ENCODE measurements at places on chromosomes 4 and X.
A peak's percentile ranks its signal among the peaks of the same experiment; 100 is the strongest.

GRCh38 chrX:40912576-40912975, 172.7 kb upstream of the USP9X start:
- no peak for DNase-seq

DNA sequence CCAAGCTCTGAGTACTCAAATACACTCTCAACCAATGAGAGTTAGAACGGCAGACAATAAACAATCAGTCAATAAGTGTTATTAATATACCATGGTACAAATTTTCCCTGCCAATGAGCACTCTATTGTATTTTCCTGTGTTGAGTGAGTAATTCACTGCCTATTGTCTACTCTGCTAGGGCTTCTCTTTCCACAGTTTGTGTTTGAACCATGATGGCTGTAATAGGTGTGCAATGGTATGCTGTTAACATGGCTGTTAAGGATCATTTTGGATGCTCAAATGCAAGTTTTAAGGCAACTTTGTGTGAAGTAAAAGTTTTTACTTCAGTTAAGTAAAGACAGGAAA, 41.2 kb downstream of the RPS6KA3 start:
- DNase-seq: no peak

- no peak for DNase-seq
Measured at GRCh38 chr4:38495446-38495845, 168.6 kb upstream of the KLF3 start.

GRCh38 chr4:62208921-62209320, 1008.8 kb downstream of the ADGRL3 start:
- no peak for DNase-seq

GRCh38 chrX:131577413-131577812, 33.5 kb downstream of the OR13H1 start:
- DNase-seq: no peak

DNA sequence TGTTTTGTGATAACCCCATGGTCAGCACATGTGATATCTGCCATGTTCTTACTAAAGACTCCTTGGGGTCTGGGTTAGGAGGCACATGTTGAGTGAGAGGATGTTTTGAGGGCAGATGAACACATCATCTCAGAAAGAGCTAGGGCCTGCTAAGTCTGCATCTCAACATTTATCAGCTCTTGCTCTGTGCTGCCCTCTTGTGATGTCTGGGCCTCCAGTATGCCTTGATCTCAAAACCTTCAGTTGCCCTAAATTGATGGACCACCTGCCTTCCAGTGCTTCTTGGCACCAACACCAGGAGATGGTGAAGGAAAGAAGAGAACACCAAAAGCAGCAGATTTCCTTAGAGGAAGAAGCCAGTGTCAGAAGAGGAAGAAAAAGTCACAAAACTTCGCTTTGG, 22.5 kb downstream of the MID1 start:
- no peak for DNase-seq

- DNase-seq: no peak
Measured at GRCh38 chr4:41134581-41134980, 79.8 kb downstream of the APBB2 start.

DNA sequence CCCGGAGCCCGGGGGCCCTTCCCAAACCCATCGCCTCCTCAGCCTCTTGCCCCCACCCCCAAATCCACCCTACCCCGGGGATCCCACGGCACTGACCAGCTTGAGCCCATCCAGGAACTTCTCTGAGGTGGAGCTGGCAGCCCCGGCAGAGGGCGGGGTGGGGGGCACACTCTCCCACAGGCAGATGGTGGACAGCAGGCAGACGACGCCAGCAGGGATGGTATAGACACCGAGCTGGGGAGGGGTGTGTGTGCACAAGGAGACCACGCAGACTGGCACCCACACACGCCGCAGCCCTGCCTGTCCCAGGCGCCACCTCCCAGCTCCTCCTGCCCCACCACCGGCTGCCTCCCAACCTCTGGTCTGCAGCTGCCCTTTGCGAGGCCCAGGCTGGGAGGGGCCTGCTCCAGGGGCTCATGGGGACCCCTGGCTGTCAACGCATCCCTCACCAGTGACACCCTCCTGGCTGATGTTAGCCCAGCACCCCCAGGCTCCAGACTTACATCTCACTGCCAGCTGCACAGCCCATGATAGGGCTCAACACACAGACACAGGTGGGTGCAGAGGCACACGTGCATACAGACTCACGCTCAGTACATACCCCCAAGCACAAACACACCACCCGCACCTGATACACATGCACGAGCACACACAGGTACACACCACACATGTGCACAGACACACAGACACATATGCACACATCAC, 4.2 kb downstream of the SLC49A3 start:
- DNase-seq: no peak

DNA sequence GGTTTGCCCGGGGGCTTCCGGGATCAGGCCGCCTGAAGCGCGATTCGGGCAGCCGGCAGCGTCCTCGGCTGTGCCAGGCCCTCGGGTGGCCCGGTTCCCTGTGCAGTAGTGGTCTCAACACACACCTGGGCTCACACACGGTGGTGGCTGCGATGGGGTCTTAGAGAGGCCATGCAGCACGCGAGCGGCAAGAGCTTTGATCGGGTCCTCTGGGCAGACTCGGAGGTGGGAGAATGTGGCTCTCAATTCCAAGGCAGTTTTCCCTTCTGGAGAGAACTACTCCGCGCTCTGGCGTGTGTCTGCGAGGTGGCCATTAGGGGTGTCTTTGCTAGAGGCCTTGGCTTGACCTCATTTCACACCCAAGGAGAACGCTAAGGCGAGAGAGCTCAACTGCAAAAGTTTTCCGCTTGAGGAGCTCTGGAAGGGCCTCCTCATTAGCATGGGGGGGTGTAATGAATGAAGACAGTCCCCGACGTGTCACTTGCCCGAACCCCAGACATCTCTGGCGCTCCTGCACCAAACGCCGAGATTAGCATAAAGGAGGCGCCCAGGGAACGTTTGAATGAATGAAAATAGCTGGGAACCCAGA, 771 bp upstream of the RBPJ start:
- no peak for DNase-seq

- no peak for DNase-seq
Measured at GRCh38 chr4:181291615-181292014, 951.6 kb upstream of the TENM3 start.

GRCh38 chr4:27318740-27319139, 458.1 kb downstream of the STIM2 start:
- DNase-seq: no peak

GRCh38 chr4:159098482-159099127, 4.3 kb upstream of the RAPGEF2 start:
- DNase-seq: no peak

- no peak for DNase-seq
Measured at GRCh38 chr4:87835743-87836142, 3.0 kb downstream of the MEPE start.

DNA sequence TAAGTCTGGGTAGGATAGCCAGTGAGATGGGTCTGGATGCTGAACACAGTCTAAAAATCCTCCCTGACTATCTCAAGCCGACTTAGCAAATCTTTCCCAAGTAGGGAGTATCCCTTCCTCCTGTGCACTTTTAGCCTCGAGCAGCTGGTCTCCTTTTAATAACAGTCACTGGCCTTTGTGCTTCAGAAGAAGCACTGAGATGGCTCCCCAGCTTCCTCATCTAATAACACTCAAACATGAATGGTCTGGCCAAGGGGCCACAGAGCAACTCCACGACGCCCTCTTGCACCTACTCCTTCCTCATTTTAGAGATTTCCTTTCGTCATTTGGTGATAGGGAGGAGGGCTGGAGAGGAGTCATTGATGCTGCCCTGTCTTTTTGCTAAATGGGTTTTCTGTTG, 78.8 kb upstream of the TMEM150C start:
- DNase-seq: no peak

GRCh38 chrX:9907645-9908387, 59.3 kb upstream of the CLDN34 start:
- no peak for DNase-seq

GRCh38 chrX:129761596-129761995, 18.2 kb upstream of the SASH3 start:
- no peak for DNase-seq

- DNase-seq: no peak
Measured at GRCh38 chr4:159673221-159673620, 570.3 kb downstream of the RAPGEF2 start.

DNA sequence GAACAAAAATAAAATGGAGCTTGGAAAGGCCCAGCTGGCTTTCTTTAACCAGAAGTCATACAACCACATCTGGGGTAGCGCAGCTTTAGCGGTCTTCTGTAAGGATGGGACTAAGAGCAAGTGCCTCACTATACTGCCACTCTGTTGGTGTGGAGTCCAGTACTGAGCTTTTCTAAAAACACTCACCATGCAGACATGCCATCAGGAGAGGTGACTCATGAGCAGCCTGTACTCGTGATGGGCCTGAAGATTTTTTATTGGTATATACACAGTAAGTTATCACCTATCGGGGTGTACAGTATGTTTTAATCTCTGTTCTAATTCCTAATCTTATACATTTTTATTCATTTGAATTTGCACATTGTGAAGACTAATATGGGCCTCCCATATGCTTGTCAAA, 9.6 kb downstream of the PPP3CA start:
- no peak for DNase-seq

DNA sequence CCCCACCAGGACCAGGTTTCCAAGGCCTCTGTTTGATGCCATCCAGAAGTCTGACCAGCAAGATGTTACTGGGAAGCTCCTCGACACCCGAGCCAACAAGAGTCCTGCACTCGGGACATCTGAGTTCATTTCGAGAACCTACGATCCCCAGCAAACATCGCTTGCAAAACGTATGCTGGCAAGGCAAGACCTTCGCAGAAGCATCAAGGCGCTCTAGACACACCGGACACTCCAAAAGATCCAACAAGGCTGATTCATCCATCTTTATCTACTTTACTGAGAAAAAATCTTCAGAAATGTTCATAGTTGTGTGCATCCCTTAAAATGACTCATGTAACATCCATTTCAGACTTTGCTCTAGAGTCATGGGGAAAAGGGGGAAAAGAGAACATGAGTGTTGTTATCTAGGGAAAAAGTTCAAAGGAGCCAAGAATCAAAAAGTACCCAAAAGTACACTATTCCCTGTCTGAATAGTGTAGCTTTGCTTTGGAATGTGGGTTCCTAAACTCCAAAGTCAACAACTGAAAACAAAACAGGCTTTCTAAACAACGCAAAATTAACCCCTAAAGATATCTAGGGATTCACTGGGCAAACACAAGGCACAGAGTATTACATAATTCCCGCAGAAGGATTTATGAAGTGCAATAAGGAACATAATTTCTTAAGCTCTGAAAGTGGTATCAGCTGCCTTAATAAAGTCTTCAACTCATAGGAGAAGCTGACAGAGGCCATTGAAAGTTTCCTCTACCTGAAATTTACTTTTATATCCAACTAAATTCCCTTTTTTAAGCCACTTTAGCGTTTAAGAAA, 1.6 kb downstream of the SH3RF1 start:
- no peak for DNase-seq

GRCh38 chr4:128574706-128575105, 234.8 kb upstream of the JADE1 start:
- DNase-seq: peak; percentile 68

DNA sequence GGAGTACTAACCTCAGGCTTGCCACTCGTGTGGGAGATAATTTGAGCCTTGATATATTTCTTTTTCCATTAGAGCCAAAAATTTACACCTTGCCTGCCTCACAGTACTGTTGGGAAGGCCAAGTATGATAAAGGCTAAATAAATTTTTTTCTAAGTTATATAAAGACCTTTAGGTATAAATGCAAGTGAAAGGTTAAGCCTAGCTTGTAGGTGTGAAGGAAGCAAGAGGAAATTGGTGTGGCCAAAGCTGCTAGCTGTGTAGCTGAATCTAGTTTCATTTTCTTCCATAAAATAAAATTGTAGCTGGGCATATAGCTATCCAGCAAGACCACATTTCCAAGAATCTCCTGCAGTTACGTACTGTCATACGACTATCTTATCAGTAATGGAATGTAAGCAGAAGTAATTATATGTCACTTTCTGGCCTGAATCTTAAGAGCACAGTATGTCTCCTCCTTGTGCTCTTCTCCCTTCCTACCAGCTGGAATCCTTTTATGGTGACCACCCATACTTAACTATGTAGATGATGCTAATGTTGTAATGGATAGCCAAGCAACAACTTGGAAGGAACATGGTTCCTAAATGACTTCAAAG, 14.3 kb upstream of the GABRE start:
- no peak for DNase-seq
